ENCODE measurements at places on chromosomes 3 and 15. TPM values are rescaled to one million over a fixed set of nuclear protein-coding genes. Genes with fewer than 3 reads are reported as not detected.

Gene LINGO1
- total RNA-seq = not detected

Gene CFAP161
- total RNA-seq = 0.53 TPM

Gene PRR20G
- total RNA-seq = not detected

Gene KCNMB2
- not detected for total RNA-seq

Gene CLDN18
- not detected for total RNA-seq

Gene GABRR3
- not detected for total RNA-seq

Gene SNUPN
- 20.7 TPM for total RNA-seq

Gene CGGBP1
- 99.8 TPM for total RNA-seq

Gene CDHR4
- 0.30 TPM for total RNA-seq

Gene ISLR
- not detected for total RNA-seq

DNA sequence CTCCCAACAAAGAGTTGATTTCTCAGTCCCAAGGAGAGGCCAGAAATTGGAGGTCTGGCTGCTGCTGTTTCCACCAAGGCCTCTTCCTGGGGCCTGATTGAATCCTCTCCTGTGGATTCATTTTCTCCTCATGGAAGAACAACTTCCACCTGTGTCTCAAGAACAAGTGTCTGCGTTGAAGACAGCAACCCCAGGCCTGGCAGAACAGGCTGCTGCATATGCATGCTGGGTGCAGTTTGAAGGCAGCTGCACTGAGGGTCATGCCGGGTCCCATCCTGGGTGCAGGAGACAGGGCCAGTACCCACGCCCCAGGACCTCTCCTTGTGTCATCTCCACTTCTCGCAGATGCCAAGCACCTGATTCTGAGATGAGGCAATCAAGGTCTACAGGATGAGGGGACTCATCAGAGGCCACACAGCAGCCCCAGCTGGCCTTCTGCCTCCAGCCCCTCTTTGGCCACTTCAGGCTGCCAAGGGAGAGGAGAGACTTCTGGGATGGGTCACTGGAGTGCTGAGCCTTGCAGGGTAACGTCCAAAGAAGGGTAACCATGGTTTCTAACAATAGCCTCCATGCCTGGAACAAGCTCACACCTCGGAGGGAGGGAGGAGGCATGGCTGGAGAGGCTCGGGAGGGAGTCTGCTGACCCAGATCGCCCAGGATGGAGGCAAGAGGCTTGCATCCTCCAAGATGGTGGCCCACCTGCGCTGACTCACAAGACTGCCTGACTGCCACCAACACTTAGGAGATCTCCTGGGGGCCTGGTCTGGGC, 30.0 kb downstream of the HCN4 start:
- DNase-seq = no peak

- DNase-seq = no peak
Observed at GRCh38 chr3:107969525-107969924, 121.3 kb downstream of the CD47 start.

DNA sequence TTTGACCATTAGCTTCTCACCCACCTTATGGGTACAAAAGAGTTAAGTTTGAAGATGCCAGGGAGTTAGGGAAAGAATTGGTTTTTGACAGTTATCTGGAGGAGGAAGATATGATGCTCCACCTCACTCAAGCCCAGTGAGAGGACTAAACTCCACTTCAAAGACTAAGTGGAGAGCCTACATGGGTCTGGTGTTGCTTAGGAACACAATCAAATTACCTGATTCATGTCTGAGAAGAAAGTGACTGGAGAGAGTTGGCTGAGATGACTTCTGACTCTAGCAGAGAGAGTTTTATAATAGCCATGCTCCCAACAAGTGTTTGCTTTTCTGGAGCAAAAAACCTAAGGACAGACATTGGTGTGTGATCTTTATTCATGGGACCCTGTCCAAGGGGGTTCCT, 43.3 kb downstream of the SUCNR1 start:
- DNase-seq = no peak

- no peak for DNase-seq
Observed at GRCh38 chr15:66170716-66171115, 82.8 kb downstream of the MEGF11 start.

DNA sequence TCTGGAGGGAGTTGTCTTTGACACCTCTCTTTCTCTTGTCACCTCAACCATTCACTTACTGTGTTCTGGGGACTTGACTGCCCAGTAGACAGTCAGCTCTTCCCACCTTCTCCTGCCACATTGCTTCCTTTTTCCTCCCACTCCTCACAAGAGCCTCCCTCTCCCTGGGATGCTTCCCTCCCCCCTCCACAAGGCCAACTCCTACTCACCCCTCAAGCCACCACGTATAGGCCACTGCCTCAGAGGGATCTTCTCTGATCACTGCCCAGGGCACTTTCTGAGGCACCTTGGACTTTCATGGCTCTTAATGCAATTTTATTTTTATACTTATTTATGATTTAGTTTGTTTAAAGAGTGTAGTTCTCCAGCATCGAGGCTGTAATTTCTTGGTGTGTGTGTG, 23.2 kb downstream of the THSD4 start:
- no peak for DNase-seq

GRCh38 chr15:76163457-76164295, 103.9 kb downstream of the TMEM266 start:
- no peak for DNase-seq

GRCh38 chr3:121545049-121545573, 677 bp downstream of the POLQ start:
- no peak for DNase-seq

DNA sequence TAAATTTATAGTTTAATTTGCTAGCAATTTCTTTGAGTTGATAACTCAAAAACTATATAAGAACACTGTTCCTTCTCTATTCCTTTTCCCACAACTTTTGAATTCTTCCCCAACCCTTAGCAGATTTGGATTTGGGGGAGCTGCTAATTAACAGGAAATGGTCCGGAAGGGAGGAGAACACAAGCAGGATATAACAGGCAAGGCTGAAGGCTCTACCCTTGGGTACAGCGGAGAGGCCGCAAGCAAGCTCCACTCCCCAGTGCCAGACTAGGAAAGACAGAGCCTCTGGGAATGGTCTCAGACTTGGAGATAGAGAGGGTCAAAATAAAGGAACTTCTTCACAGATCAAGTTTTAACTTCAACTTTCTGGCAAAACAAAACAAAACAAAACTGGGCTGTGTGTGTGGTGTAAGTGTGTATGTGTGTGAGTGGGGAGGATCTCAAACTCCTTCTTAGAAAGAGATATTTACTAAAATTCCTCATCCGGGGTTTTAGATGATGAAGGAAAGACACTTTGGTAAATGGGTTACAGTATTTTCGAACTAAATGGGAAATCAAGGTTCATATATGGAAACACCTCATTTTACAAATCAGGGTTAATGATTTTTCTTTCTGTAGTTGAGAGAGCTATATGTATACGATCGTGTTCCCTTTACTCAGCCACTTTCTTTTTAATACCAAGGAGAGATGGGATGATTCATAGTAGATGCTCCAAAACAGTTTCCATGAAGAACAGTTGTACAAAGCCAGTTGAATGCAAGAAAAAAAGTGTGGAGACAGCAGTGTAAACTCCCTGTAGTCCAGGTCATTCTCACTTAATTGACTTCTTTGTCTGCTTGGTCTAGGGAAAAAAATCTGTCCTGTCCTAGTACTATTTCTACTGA, 161.1 kb downstream of the TP63 start:
- DNase-seq = no peak

- DNase-seq = no peak
Observed at GRCh38 chr3:45686850-45687249, 2.3 kb upstream of the SACM1L start.

DNA sequence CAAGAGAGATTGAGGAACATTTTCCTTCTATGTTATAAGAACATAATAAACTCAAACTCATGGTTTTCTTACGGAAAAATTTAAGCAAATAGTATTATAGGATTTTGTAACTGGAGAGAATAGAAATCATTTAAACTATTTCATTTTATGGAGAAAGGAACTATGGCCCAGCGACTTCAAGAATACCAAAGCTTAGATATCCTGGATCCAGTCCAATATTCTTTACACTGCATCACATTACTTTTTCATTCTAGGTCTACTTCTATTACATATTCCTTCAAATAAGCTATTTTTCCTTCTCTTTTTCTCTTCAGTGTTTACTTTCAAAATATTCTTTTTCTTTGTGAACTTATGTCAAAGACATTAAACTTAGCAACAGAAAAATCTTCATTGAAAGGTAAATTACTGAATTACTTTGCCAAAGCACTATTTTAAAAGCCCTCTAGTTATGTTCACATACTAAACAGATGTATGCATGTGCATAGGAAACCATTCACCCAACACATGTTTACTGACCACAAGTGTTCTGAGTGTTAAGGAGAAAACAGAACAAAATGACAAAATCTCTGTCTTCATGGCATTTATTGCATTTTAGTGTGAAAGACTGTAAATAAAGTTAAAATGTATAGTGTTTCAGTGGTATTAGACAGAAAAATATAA, 20.4 kb downstream of the KPNA4 start:
- DNase-seq = no peak

GRCh38 chr3:35081899-35082298, 557.4 kb upstream of the ARPP21 start:
- no peak for DNase-seq
